Heart right ventricle (tissue), 16 donors: ENCODE measurements at places on chromosomes 4 and X.
A peak's percentile ranks its signal among the peaks of the same experiment; 100 is the strongest.

- H3K4me1 ChIP-seq = no peaks in the 10 kb centered on the region
- no peak for DNase-seq
- H3K27me3 ChIP-seq = peaks cover 15% of the 10 kb centered on the region
Observed at GRCh38 chr4:108152980-108153379, 15.8 kb downstream of the LEF1 start.

- H3K27me3 ChIP-seq = no peaks in the 10 kb centered on the region
- peak overlapping the region; percentile 80 for H3K27ac ChIP-seq
- no peaks in the 10 kb centered on the region for H3K36me3 ChIP-seq
- peaks cover 13% of the 10 kb centered on the region for H3K4me1 ChIP-seq
- H3K4me3 ChIP-seq = peak overlapping the region; percentile 54
Observed at GRCh38 chrX:107677501-107677901, 49.2 kb downstream of the PRPS1 start.

- no peaks in the 10 kb centered on the region for H3K27me3 ChIP-seq
- no peak overlapping the region for H3K27ac ChIP-seq
- no peaks in the 10 kb centered on the region for H3K36me3 ChIP-seq
- H3K4me3 ChIP-seq = no peak overlapping the region
- H3K4me1 ChIP-seq = no peaks in the 10 kb centered on the region
Observed at GRCh38 chr4:77582711-77583110, 22.9 kb upstream of the CXCL13 start.

- H3K4me3 ChIP-seq = no peak overlapping the region
- no peaks in the 10 kb centered on the region for H3K4me1 ChIP-seq
- DNase-seq = no peak
- no peaks in the 10 kb centered on the region for H3K27me3 ChIP-seq
- H3K36me3 ChIP-seq = no peaks in the 10 kb centered on the region
Observed at GRCh38 chr4:115850799-115851509, 737.5 kb upstream of the NDST4 start.

- no peak overlapping the region for H3K4me3 ChIP-seq
- H3K27me3 ChIP-seq = no peaks in the 10 kb centered on the region
- no peaks in the 10 kb centered on the region for H3K36me3 ChIP-seq
- H3K4me1 ChIP-seq = no peaks in the 10 kb centered on the region
- H3K27ac ChIP-seq = no peak overlapping the region
- DNase-seq = no peak
Observed at GRCh38 chr4:22824091-22824490, 131.4 kb downstream of the GBA3 start.
